ENCODE measurements at places on chromosomes 11 and 22.

GRCh38 chr11:95922536-95923438 is 1.1 kb downstream of the MTMR2 start:
- DNase-seq = peak; percentile 39

- no peak for DNase-seq
Observed at GRCh38 chr22:29528144-29528543, 25.4 kb downstream of the THOC5 start.

- DNase-seq = no peak
Observed at GRCh38 chr11:35436581-35437250, 17.4 kb upstream of the SLC1A2 start.

DNA sequence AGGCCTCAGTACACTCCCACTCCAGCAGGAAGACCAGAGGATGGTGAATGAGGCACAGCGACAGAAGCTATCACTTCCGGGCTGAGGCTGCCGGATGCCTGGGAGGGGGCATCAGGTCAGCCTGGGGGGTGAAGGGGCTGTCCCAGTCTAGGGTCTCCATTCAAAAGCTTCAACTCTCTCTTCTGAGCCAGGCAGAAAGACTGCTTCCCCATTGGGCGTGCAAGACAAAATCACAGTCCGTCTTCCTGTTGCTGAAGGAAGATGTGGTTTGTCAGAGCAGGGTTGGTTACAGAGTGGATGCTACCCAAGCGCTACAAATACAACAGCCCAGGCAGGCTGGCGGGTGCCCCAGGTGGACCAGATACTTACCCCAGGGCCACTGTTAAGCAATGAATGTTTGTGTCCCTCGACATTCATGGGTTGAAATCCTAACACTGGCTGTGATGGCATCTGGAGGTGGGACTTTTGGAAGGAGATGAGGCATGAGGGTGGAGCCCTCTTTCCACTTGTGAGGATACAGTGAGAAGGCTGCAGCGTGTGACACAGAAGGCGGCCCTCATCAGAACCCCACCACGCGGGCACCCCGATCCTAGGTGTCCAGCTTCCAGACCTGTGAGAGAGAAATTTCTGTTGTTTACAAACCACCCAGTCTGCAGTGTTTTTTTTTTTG is 12.0 kb downstream of the UPK3A start:
- peak; percentile 43 for DNase-seq

GRCh38 chr11:7688238-7688826 is 15.0 kb upstream of the CYB5R2 start:
- DNase-seq = peak; percentile 63

DNA sequence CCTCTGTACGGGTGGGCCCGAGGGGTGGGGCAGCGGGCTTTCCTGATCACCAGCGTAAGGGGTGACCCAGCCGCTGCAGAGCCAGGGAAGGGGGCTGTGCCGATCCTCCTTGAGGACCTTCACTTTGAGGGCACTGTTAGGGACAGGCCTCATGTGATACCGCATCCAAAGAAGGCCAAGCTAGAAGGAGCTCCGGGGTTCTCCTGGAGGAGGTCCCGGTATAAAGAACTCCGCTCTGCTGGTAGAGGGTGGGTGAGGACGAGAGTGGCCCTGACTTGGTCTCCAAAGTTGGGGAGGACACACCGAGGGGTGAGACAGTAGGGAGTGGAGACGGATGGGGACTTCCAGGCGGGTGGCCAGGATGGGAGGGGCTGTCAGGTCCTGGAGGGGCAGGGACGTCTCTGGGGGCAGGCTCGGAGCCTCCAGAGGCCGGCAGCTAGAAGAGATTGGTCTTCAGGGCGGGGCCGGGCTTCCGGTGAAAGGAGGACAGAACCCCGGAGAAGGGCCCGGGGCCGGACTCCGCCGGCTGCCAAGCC is 4.6 kb downstream of the PHOX2A start:
- peak; percentile 72 for DNase-seq

DNA sequence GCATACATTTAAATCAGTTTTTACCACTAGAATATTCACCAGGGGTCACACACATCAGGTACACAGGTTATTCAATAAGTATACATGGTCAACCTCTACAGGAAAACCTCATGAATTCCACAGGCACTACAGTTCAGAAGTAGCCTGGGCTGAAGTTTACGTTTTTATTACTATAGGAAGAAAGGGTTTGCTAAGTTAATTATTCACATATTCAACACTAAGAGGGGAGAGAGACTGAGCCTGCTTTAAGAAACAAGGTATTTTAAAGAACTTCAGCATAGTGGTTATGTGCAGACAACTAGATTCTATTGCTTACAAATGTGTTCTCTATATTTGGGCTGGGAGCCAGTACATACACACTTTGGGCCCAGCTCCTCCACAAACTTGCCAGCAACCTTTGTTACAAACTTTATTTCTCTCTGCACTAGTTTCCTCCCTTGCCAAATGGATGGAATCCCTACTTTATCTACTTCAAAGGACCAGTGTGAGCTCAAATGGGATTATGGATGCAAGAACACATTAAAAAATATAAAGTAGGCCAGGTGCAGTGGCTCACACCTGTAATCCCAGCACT is 31.9 kb downstream of the IL18BP start:
- DNase-seq = no peak

GRCh38 chr22:29478326-29479276 is 1.4 kb upstream of the NEFH start:
- DNase-seq = peak; percentile 81

DNA sequence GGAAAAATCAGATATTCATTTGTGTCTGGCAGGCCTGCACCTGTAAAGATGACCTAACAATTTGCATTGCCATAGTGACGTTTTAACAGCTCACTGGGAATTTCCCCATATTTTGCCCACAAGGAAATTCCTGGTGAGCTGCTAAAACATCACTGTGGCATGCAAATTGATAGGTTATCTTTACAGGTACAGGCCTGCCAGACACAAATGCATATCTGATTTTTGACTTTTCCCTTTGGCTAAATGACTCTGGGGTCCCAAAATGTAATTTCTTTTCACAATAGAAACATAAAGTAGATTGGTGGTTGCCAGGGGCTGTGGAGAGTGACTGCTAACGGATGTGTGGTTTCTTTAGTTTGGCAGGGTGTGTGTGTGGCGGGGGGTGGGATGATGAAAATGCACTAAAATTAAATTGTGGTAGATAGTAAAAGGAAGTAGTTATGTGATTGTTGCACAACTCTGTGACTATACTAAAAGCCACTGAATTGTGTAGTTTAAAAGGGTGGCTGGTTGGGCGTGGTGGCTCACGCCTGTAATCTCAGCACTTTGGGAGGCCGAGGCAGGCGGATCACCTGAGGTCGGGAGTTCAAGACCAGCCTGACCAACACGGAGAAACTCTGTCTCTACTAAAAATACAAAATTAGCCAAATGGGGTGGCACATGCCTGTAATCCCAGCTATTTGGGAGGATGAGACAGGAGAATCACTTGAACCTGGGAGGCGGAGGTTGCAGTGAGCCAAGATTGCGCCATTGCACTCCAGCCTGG is 18.5 kb upstream of the FEZ1 start:
- DNase-seq = peak; percentile 93

DNA sequence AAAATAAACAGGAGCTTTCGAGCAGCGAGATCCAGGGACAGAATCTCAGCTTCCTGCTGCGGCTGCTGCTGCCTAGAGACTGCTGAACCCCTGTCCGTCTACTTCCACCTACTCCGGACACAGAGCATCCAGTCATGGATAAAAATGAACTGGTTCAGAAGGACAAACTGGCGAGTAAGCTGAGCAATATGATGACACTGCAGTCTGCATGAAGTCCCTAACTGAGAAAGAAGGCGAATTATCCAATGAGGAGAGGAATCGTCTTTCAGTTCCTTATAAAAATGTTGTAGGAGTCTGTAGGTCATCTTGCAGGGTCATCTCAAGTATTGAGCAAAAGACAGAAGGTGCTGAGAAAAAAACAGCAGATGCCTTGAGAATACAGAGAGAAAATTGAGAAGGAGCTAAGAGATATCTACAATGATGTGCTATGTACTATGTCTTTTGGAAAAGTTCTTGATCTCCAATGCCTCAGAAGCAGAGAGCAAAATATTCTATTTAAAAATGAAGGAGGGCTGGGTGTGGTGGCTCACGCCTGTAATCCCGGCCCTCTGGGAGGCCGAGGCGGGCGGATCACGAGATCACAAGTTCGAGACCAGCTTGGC is 11.1 kb upstream of the MS4A2 start:
- DNase-seq = no peak

DNA sequence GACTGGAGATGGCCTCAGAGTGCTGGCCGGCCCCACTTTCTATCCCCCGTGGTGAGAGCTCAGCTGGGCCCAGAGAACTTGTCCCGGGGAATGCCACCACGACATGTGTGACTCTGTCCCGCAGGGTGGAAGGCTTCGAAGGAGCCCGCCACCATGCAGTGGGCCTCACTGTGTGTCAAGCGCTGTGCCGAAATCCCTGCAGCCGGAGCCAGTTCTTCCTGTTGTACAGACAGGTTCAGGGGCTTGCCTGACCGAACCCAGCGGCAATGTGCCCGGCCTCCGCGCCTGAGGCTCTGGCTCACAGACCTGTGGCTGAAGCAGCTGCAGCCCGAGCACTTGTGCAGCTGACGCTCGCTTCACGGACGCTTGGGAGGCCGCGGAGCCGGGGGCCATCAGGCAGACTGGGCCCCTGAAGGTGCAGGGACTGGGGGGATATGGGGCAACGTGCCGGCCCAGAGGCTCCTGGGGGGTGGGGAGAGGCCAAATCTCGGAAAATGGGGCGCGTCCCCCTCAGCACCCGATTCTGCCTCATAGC is 650 bp downstream of the PPM1F start:
- peak; percentile 63 for DNase-seq

- no peak for DNase-seq
Observed at GRCh38 chr11:80669620-80670019, 1228.8 kb upstream of the TENM4 start.

DNA sequence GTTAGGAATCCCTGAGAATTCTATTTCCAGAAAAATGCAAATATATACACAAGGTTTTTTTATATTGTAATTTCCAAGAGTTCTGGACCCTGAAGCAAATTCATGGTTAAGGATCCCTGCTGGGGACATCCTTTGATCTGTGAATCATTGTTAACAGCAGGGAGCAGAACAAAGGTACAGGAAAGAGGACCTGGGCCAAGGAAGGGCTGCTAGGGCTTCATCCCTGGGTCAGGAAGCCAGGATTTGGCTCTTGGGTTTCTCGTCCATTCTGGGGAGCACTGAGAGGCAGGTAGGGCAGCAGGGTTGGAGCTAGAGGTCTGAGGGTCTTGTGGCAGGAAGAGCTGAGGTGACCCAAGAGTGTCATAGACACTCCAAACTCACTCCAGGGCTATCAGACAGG is 10.2 kb upstream of the OAF start:
- DNase-seq = no peak

DNA sequence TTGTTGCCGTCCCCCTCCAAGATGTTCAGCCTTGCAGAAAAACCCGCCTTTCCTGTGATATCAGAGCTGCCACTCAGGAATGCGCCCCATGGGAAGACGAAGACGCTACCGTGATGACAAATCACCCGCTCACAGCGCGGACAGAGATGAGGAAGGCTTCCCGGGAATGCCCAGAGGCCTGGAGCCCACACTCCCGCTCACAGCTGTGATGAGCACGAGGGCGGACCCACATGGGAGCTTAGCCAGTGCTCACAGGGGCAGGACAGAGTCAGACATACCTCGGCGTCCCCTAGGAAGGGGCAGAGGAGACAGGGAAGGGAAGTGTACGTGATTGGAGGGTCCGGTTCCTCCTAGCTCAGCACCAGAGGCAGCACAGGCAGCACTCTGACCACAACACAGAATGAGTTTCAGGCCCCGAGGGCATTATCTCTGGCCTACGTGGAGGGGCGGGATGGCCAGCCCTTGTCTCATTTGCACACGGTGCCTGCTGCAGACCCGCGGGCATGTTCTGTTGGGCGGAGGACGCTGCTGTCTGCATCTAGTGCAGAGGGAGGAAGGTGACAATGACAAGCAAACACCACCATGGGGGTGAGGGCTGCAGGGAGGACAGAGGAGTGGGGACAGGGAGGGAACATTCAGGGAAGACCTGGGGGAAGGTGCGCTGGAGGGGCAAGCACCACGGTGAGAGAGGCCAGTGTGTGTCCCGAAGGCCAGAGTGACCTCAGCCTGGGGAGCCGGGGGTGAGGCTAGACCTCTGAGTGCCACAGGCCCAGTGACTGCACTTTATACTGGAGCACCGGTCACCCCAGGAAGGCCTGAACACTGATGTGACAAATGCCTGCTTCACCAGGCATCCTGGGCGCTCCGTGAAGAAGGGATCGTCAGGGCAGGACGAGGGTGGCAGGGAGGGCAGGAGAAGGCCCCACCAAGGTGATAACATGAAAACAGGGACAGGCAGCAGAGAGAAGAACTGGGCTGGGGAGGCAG is 79.6 kb downstream of the CELSR1 start:
- peak; percentile 8 for DNase-seq

DNA sequence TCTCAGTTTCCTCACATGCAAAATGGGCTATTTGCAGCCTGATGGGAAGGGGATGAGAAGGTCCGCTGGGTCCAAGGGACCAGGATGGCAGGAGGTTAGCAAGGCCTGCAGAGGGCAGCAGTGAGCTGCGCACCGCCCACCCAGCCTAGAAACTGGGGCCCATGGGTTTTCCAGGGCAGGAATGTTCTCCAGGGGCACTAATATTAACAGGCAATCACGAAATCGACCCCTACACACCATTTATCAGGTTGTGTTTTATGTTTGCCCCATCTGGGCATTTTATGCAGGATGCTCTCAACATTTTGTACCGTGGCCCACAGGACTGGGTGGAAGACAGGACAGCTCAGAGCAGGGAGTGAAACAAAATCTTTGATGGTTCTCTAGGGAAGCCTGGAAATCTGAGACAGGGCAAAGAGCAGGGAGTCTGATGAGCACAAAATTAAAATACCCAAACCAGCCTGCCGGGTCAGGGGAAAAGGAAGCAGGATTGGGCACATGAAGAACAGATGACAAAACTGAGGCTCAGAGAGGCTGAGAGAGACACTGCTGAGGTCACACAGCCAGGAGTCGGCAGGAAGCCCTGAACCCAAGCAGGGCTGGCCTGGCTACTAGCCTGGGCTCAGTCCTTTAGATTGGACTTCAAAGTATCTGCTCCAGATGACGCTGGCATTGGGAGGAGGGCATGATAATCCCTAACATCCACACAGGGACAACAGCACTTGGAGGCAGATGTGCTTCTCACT is 1.6 kb upstream of the BCR start:
- DNase-seq = peak; percentile 80

DNA sequence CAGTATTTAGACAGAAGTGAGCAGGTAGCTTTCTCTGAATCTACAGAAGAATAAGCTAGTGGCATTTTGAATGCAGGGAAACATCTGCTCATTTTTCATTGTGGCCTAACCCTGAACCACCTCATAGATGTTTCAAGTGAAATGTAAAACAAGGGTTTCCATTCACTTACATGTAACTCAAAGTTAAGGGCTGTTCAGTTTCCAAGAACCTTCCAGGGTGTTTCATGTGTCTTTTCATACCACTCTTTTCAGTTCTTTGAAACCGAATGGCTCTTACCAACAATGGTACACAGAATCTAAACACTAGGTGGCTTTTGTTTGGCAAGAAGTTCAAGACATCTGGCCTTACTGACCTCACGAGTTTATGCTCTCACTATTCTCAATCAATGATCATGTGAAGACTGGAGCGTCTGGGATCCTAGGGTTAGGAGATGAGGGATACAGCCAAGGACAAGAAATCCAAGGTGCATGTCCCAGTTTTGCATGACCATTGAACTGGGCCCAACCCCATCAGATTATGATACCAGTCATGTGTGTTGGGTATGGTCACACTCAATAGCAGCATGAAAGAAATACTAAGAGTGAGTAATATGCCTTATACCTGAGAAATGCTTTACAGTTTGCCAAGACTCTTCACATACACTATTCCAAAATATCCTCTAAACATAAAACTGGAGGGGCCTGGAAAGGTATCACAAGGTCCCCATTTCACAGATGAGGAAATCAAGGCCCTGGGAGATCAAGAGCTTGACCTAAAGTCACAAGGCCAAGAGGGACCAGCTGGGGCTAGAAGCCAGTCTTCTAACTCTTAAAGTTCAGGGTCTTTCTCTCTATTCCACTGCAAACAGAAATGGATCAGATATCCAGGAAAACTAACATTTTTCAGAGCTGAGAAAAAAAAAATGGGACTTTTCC is 92.7 kb downstream of the ETS1 start:
- no peak for DNase-seq
